ENCODE measurements at places on chromosomes 2 and 18. TPM values are rescaled to one million over a fixed set of nuclear protein-coding genes. Genes with fewer than 3 reads are reported as not detected.

GRCh38 chr2:71070294-71071093, 2.0 kb downstream of the NAGK start:
- peaks cover 19% of the 10 kb centered on the region for H3K36me3 ChIP-seq
- H3K27ac ChIP-seq: no peak overlapping the region
- peaks cover 30% of the 10 kb centered on the region for H3K4me1 ChIP-seq
- H3K4me3 ChIP-seq: no peak overlapping the region
- no peaks in the 10 kb centered on the region for H3K27me3 ChIP-seq

- no peak overlapping the region for H3K4me3 ChIP-seq
- DNase-seq: no peak
- no peaks in the 10 kb centered on the region for H3K27me3 ChIP-seq
- H3K27ac ChIP-seq: no peak overlapping the region
These were observed 816.8 kb downstream of the CPS1 start for GRCh38 chr2:211373203-211373602.

DNA sequence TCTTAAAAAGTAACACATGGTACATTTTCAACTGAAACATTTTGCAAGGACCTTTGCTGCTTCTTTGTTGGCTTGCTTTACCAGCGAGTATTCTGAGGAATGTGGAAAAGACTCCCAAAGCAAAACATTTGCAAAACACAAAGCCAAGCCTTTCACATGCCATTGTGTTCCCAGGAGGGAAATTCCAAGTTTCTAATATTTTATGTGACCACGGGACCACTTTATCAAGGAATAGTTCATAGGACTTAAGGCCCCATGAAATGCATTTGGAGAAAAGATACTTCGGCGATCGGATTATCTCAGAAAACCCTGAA, 26.2 kb downstream of the CYP27C1 start:
- H3K36me3 ChIP-seq: no peaks in the 10 kb centered on the region
- peaks cover 3% of the 10 kb centered on the region for H3K4me1 ChIP-seq
- H3K27ac ChIP-seq: no peak overlapping the region
- no peaks in the 10 kb centered on the region for H3K27me3 ChIP-seq
- no peak overlapping the region for H3K4me3 ChIP-seq
- DNase-seq: no peak

DNA sequence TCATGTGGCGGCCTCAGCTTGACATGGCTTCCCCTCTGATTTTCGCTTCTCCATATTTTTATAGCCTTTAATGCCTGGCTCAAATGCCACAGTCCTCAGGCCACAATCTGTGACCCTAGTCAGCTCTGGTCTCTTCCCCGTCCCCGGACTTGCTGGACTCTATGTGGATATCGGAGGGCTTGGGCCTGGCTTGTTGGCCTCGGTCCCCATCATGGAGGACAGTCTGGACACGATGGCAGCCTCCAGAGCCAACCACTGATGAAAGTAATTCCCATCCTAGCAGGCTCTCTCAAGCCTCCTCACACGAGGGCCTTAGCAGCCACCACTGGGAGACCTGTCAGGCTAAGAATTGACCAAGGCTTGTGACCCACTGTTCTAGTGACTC, 61.6 kb downstream of the LPIN1 start:
- no peak overlapping the region for H3K4me3 ChIP-seq
- peak; percentile 52 for DNase-seq
- H3K36me3 ChIP-seq: peaks cover 50% of the 10 kb centered on the region
- no peaks in the 10 kb centered on the region for H3K27me3 ChIP-seq
- H3K27ac ChIP-seq: no peak overlapping the region
- no peaks in the 10 kb centered on the region for H3K4me1 ChIP-seq

GRCh38 chr18:25125680-25126079, 226.3 kb downstream of the ZNF521 start:
- H3K27ac ChIP-seq: no peak overlapping the region
- H3K4me1 ChIP-seq: no peaks in the 10 kb centered on the region
- H3K4me3 ChIP-seq: no peak overlapping the region

DNA sequence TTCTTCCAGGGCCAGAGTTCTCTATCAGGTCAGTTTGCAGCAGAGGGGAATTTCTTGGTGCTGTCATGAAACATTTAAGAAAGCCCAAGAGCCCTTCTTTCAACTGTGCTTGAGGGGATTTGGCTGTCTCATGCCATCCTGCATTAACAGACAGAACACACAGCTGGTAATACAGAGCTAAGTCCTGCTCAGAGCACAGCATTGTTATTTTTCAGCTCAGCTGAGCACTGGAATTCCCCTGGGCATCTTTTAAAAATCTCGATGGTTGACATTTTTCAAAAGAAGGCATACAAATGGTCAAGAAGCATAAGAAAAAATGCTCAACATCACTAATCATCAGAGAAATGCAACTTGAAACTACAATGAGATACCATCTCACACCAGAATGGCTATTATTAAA, 14.9 kb upstream of the IL1R2 start:
- no peak for DNase-seq
- H3K4me1 ChIP-seq: no peaks in the 10 kb centered on the region
- no peak overlapping the region for H3K27ac ChIP-seq

GRCh38 chr18:77165503-77166188, 33.1 kb upstream of the MBP start:
- no peaks in the 10 kb centered on the region for H3K4me1 ChIP-seq
- H3K36me3 ChIP-seq: no peaks in the 10 kb centered on the region
- no peaks in the 10 kb centered on the region for H3K27me3 ChIP-seq
- H3K4me3 ChIP-seq: no peak overlapping the region

DNA sequence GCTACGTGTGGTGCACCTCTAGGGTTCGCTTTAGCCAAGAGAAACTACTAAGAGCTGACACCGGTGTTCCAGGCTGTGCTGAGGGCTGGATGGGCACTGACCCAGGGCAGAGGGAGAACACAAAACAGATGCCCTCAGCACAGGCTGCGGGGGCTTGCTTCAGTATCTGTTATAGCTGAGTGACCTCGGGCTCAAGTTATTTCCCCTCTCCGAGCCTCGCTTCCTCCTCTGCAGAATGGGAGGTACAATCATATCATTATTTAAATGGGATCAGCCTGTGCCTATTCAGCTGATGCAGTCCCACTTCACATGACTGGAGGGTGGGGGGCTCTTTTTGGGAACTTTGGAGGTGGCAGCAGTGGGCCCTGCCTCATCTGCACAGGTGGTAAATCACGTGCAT, 156.1 kb upstream of the APCDD1 start:
- H3K27ac ChIP-seq: no peak overlapping the region
- no peaks in the 10 kb centered on the region for H3K27me3 ChIP-seq
- H3K4me1 ChIP-seq: no peaks in the 10 kb centered on the region
- DNase-seq: no peak

DNA sequence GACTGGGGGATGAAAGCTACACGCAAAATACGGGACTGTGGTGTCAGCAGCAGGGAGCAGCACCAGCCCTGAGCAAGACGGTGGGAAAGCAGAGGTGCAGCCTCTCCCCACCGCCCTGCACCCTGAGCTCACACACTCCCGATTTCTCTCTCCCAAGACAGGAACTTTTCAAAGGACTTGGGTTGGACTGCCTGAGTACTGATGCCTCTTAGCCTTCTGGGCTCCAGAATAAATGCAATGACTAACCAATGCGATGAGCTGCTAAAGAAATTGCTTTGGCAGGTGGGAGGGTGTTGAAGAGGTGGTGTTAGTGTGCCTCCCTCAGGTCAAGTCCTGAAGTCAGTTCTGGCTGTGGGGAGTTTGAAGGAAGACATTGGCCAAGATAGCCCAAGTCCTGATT, 9.6 kb downstream of the TRIM54 start:
- no peaks in the 10 kb centered on the region for H3K36me3 ChIP-seq
- H3K4me3 ChIP-seq: no peak overlapping the region
- DNase-seq: no peak
- H3K27me3 ChIP-seq: no peaks in the 10 kb centered on the region

- DNase-seq: no peak
- H3K27ac ChIP-seq: no peak overlapping the region
- H3K36me3 ChIP-seq: no peaks in the 10 kb centered on the region
- no peak overlapping the region for H3K4me3 ChIP-seq
These were observed 169.3 kb upstream of the FN1 start for GRCh38 chr2:215605214-215605613.

DNA sequence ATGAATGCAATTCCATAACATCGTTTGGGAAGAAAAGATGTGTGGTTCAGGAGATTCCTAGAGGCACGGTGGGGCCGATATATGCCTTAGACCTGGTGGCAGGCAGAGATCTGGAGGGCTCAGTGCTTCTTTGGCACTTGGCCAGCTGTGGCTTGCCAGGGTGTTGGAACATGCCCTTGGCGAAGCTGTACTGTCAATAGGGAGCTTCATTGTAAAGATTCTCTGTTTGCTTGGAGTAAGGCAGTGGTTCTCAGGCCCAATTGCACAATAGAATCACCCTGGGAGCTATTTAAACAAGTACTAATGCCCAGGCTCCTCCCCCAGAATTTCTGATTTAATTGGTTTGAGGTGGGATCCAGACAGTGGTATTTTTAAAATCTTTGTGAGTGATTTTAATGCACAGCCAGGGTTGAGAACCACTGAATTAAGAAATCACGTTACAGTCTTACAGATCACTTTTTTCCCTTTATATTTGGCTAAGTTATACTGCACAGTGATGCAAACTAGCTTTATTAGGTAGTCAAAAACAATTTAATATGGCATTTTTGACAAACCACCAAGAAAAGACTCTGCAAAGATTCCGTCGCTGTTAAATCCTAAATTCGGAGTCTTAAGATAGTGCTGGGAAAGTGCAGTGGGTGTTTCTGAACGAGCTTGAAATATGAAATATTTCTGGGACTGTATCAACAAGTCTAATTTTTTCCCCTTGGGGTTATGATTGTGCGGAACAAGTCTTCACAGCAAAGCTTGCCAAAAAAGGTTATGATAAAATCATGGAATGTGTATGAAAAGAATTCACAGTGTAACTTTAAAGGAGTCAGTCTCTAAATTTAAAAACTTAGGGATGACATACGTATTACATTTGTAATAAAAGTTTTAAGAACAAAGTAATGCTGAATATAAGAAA, 78.0 kb downstream of the CRIM1 start:
- no peak overlapping the region for H3K4me3 ChIP-seq
- H3K27ac ChIP-seq: peak overlapping the region; percentile 37
- H3K4me1 ChIP-seq: peaks cover 19% of the 10 kb centered on the region
- no peak for DNase-seq
- H3K27me3 ChIP-seq: no peaks in the 10 kb centered on the region
- no peaks in the 10 kb centered on the region for H3K36me3 ChIP-seq

Gene C2orf80
- total RNA-seq: not detected

Gene GAD1
- total RNA-seq: not detected

Gene TTLL4
- 9.9 TPM for total RNA-seq
